Activated CD8-positive, alpha-beta T cell treated with anti-CD3 and anti-CD28 coated beads for 36 hours (primary cell): ENCODE measurements at places on chromosomes 4 and X. TPM values are rescaled to one million over a fixed set of nuclear protein-coding genes. Genes with fewer than 3 reads are reported as not detected.

DNA sequence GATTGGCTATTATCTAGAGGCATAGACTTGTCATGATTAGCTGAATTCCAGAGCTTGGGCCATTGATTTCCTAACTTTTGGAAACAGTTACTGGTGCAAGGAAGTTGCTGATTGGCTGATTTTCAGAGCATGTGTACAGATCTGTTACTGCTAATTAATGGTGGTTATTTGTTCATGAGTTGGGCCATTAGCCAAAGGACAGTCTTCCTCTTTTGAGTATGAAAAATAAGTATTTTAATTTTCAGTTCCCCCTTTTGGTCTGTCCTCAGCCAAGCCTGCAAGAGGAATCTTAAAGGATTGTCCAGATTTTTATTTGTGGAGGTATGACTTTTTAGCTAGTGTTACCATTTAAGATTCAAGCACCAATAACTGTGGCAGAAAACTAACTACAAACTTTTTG, 7.0 kb upstream of the DSPP start:
- no peak overlapping the region for H3K27ac ChIP-seq
- no peak overlapping the region for H3K4me3 ChIP-seq
- no peaks in the 10 kb centered on the region for H3K36me3 ChIP-seq
- no peak for DNase-seq
- H3K4me1 ChIP-seq: no peaks in the 10 kb centered on the region
- H3K27me3 ChIP-seq: peaks cover 12% of the 10 kb centered on the region

DNA sequence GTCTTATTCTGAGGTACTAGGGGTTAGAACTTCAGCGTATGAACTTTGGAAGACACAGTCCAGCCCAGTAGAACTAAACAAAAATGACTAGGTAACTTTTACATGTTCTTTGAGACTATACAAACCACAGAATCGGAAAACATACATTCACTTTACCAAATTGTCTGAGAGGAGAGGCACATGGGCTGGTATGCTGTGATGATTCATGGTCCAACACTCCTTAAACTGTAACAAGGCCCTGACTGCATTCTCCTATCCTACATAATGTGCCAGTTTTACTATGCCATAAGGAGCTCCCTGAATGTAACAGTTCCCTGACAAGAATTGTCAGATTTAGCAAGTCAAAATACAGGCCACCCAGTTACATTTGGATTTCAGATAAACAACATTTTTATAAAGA, 640.0 kb downstream of the RAB28 start:
- H3K27me3 ChIP-seq: peaks cover 6% of the 10 kb centered on the region
- no peaks in the 10 kb centered on the region for H3K4me1 ChIP-seq
- no peaks in the 10 kb centered on the region for H3K36me3 ChIP-seq
- no peak for DNase-seq
- H3K4me3 ChIP-seq: no peak overlapping the region

DNA sequence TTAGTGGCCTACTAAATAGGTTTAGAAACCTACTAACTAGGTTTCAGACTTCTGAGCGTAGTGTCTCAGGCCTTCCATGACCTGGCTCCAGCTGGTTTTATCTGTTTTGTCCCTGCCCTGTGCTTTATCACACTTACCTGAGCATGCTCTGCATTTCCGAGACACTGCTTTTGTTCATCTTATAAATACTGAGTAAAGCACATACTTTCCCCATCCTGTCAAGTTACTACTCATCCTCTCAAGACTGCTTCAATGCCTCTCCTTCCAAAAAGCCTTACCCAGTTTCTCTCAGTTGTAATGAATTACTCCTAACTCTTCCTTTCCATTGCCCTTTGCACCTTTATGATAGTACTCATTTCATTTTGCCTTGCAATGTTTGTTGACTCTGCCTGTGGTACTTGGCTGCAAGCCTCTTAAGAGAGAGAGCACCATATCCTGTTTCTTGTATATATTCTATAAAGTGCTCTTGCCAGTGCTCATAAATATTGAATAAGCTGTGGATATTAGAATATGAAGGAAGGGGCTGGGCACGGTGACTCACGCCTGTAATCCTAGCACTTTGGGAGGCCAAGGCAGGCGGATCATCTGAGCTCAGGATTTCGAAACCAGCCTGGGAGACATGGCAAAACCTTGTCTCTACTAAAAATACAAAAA, 34.4 kb downstream of the SLAIN2 start:
- DNase-seq: no peak
- no peaks in the 10 kb centered on the region for H3K27me3 ChIP-seq
- no peak overlapping the region for H3K4me3 ChIP-seq
- H3K36me3 ChIP-seq: peaks cover 14% of the 10 kb centered on the region
- H3K4me1 ChIP-seq: peaks cover under 1% of the 10 kb centered on the region

- peak within 1 kb of the TSS; percentile 92 for H3K27ac ChIP-seq
- H3K36me3 ChIP-seq: peaks cover 27% of the 10 kb centered on the region
- H3K4me3 ChIP-seq: peak within 1 kb of the TSS; percentile 93
- peak; percentile 59 for DNase-seq
- no peaks in the 10 kb centered on the region for H3K27me3 ChIP-seq
Observed at GRCh38 chrX:24149351-24150050, at the start of gene ZFX. Gene ZFX, plus strand, starts transcription at chrX:24149729. Its CDS starts 23,014 bp downstream, at chrX:24172743.

TENM3 gene
- total RNA-seq: not detected

GRCh38 chrX:2500091-2500802, 529 bp downstream of the DHRSX start:
- H3K4me3 ChIP-seq: peak overlapping the region; percentile 74
- H3K27ac ChIP-seq: peak overlapping the region; percentile 87
- H3K4me1 ChIP-seq: peaks cover 26% of the 10 kb centered on the region
- DNase-seq: peak; percentile 34
- H3K36me3 ChIP-seq: peaks cover 24% of the 10 kb centered on the region

DNA sequence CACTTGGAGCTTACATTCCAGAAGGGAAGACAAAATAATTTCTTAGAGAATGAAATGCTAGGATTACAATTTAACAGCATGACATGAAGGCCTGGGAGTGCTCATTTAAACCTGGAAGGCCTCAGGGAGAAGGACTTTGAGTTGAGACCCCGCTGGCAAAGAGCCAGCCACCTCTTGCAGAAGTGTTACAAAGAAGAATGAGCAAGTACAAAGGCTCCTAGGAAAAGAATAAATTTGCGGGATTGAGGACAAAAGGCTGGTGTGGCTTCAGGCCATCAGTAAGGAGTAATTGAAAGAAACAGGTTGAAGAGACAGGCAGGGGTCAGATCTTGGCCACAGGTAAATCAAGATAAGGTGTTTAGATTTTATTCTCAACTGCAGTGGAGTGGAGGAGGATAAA, 3.1 kb upstream of the ELOVL6 start:
- peaks cover 5% of the 10 kb centered on the region for H3K4me1 ChIP-seq
- H3K36me3 ChIP-seq: no peaks in the 10 kb centered on the region
- no peak for DNase-seq

DNA sequence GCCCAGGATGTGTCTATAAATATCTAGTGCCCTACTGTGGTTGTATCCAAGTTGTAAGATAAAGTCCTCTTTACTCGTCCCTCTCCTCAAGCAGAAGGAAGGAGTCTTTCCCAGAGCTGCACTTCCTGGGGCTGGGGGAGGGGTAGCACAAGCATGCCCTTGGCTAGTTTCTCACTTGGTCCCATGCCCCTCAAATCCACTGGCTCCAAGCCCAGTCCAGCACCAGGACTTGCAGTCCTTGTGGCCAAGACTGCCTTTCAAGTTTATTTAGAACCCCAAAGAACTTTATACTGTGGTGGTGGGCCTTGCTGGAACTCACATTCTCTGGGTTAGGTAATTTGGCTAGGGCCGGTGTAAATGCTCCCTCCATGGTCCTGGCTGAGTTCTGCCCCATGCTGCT, 43.2 kb upstream of the SLC10A4 start:
- no peaks in the 10 kb centered on the region for H3K27me3 ChIP-seq
- peaks cover 2% of the 10 kb centered on the region for H3K4me1 ChIP-seq
- no peak overlapping the region for H3K4me3 ChIP-seq
- no peaks in the 10 kb centered on the region for H3K36me3 ChIP-seq
- DNase-seq: no peak
- no peak overlapping the region for H3K27ac ChIP-seq

- H3K36me3 ChIP-seq: no peaks in the 10 kb centered on the region
- H3K4me1 ChIP-seq: no peaks in the 10 kb centered on the region
- no peak for DNase-seq
Observed at GRCh38 chr4:57639561-57640382, 529.6 kb upstream of the IGFBP7 start.

UGT2B17 gene
- total RNA-seq: not detected

PDS5A gene
- total RNA-seq: 105 TPM

WDFY3 gene
- 0.38 TPM for total RNA-seq

DNA sequence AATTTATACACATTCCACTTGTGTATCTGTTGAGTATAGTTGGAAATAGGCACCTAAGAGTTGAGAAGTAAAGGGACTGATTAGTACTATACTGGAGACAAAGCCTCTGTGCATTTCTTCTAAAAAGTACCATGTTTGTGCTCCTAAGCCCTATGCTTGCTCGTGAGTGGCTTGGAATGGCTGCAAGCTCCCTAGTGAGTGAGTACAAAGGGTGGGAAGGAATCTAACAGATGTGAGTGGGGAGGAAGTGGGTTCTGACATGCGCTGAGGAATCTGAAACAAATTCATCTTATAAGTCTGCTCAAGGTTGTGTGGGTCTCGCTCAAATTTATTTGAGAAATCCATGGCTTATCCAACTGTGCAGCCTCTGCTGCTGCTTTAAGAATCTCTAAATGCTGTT, 13.3 kb downstream of the SPCS3 start:
- peaks cover 22% of the 10 kb centered on the region for H3K36me3 ChIP-seq
- H3K27ac ChIP-seq: peak overlapping the region; percentile 71
- no peak for DNase-seq
- peaks cover 20% of the 10 kb centered on the region for H3K4me1 ChIP-seq
- no peak overlapping the region for H3K4me3 ChIP-seq
- H3K27me3 ChIP-seq: no peaks in the 10 kb centered on the region

DNA sequence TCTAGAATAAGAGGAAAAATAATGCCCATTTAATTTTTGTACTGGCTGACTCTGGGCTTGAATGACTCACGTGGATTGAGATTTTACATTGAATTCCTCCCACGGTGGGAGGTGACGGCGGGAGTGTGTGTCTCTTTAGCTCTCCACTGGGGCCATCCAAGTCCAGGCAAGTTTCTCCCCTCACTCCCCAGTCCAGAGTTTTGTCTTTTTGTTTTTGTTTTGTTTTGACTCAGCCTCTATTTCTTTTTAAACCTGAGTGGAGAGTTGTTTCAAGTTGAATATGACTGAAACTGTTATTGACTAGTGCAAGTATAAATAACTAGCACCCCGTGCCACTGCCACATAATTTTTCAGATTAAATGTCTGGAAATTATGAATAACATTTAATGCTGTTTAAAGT, 13.6 kb downstream of the CHST7 start:
- peak; percentile 31 for DNase-seq
- no peak overlapping the region for H3K4me3 ChIP-seq
- H3K4me1 ChIP-seq: peaks cover 17% of the 10 kb centered on the region
- peak overlapping the region; percentile 38 for H3K27ac ChIP-seq

NUDT11 gene
- 1.8 TPM for total RNA-seq

GRCh38 chr4:186657764-186658163, 65.9 kb downstream of the FAT1 start:
- no peak overlapping the region for H3K27ac ChIP-seq
- H3K4me1 ChIP-seq: no peaks in the 10 kb centered on the region
- no peak for DNase-seq

CYLC1 gene
- not detected for total RNA-seq

- H3K27ac ChIP-seq: no peak overlapping the region
- H3K4me1 ChIP-seq: peaks cover 31% of the 10 kb centered on the region
- no peak for DNase-seq
- no peaks in the 10 kb centered on the region for H3K36me3 ChIP-seq
- H3K4me3 ChIP-seq: no peak overlapping the region
Observed at GRCh38 chrX:44265559-44265958, 77.9 kb downstream of the EFHC2 start.

TMEM35A gene
- total RNA-seq: not detected

DNA sequence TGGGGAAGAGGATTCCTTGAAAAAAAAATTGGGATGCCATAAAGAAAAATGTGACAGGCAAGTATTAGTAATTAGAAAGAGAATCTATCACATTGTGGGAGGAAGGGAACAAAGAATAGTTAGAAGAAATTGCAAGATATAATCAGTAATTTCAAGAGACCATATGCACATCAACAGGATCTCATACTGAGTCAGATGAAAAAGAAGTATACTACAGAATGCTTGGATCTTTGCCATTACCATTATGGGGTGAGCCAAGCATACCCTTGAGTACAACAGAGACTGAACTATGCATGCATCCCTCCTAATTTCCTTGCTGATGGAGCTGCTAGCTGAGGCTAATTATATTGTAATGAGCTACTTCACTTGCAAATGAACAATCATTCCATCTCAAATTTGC, 287.6 kb downstream of the PAPSS1 start:
- H3K4me3 ChIP-seq: no peak overlapping the region
- no peaks in the 10 kb centered on the region for H3K4me1 ChIP-seq
- no peak for DNase-seq

- H3K36me3 ChIP-seq: no peaks in the 10 kb centered on the region
- H3K27me3 ChIP-seq: peaks cover 15% of the 10 kb centered on the region
- H3K27ac ChIP-seq: no peak overlapping the region
Observed at GRCh38 chr4:110411574-110412011, 64.4 kb upstream of the ENPEP start.
